H9 (cell line): ENCODE measurements at places on chromosomes 3 and 15. TPM values are rescaled to one million over a fixed set of nuclear protein-coding genes. Genes with fewer than 3 reads are reported as not detected.

Gene ISLR
- 0.11 and 0.35 TPM in 2 replicates for total RNA-seq

Gene ITIH4
- 3.0 and 3.4 TPM in 2 replicates for total RNA-seq

Gene ULK4
- total RNA-seq: 12.1 and 12.9 TPM in 2 replicates

Gene SAXO2
- 2.6 and 3.1 TPM in 2 replicates for total RNA-seq

Gene DCLK3
- total RNA-seq: 1.4 and 1.6 TPM in 2 replicates

Gene SLC28A1
- total RNA-seq: 0.13 TPM in 1 of 2 replicates, not detected in the other

Gene RLBP1
- total RNA-seq: not detected in 2 replicates

Gene IL17RD
- 29.3 and 31.7 TPM in 2 replicates for total RNA-seq

Gene ZNF501
- total RNA-seq: 4.9 and 6.5 TPM in 2 replicates

Gene PARP15
- total RNA-seq: 0.18 and 0.24 TPM in 2 replicates

Gene GOLGA8J
- total RNA-seq: not detected in 2 replicates

Gene CDHR4
- not detected in 2 replicates for total RNA-seq

Gene HDC
- total RNA-seq: not detected in 2 replicates

Gene FAM98B
- 50.0 and 51.1 TPM in 2 replicates for total RNA-seq

Gene CCR8
- 0.31 and 0.64 TPM in 2 replicates for total RNA-seq

Gene SERINC4
- 0.17 and 0.26 TPM in 2 replicates for total RNA-seq

Gene RAB11A
- total RNA-seq: 217 and 224 TPM in 2 replicates

Gene KLF13
- total RNA-seq: 30.6 and 33.4 TPM in 2 replicates

Gene CRYGS
- total RNA-seq: 0.83 and 1.0 TPM in 2 replicates

Gene TRPM1
- not detected in 2 replicates for total RNA-seq

Gene ZBTB47
- 3.6 and 4.2 TPM in 2 replicates for total RNA-seq

Gene EXD1
- not detected in 2 replicates for total RNA-seq

Gene SI
- not detected in 2 replicates for total RNA-seq

Gene UROC1
- not detected in 2 replicates for total RNA-seq

Gene GAP43
- total RNA-seq: 12.8 and 14.1 TPM in 2 replicates

Gene DISP2
- total RNA-seq: 0.59 and 1.3 TPM in 2 replicates

Gene KPNA4
- total RNA-seq: 76.7 and 81.0 TPM in 2 replicates

Gene KCNAB1
- total RNA-seq: 3.7 and 5.2 TPM in 2 replicates

Gene NLGN1
- total RNA-seq: 5.2 and 5.5 TPM in 2 replicates

Gene ACSBG1
- total RNA-seq: 2.2 and 3.2 TPM in 2 replicates

Gene PCSK6
- total RNA-seq: 3.4 and 4.0 TPM in 2 replicates

Gene JMJD7
- total RNA-seq: 13.3 and 14.3 TPM in 2 replicates

Gene LRRN1
- total RNA-seq: 269 and 271 TPM in 2 replicates

Gene MAP6D1
- 5.6 and 7.1 TPM in 2 replicates for total RNA-seq

Gene ITGA11
- 0.07 TPM in 1 of 2 replicates, not detected in the other for total RNA-seq

Gene PLS1
- 20.0 and 20.4 TPM in 2 replicates for total RNA-seq

Gene GOLGA6L7
- total RNA-seq: not detected in 2 replicates

Gene LRRC2
- total RNA-seq: 2.6 and 3.4 TPM in 2 replicates

Gene CAMK2N2
- 12.6 and 13.9 TPM in 2 replicates for total RNA-seq

Gene GRAMD1C
- total RNA-seq: 1.8 TPM in 2 replicates

Gene GCNT3
- total RNA-seq: not detected in 2 replicates

Gene GPR27
- 15.5 and 17.7 TPM in 2 replicates for total RNA-seq

Gene ARHGEF26
- total RNA-seq: 12.4 and 13.7 TPM in 2 replicates
